ENCODE measurements at places on chromosomes 2 and 18. TPM values are rescaled to one million over a fixed set of nuclear protein-coding genes. Genes with fewer than 3 reads are reported as not detected.

DNA sequence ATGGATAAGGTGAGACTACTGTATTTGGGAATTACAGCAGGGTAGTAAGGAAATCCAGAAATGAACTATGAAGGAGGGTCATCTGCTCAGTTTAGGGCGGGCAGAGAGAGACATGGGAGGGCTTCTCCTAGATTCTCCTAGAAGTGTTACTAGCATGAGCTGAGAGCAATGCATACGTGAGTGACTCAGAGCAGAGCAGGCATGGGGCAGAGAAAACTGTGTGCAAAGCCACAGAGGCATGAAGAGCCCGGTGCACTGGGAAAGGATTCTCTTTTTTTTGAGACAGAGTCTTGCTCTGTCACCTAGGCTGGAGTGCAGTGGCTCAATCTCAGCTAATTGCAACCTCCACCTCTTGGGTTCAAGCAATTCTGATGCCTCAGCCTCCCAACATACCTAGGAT lies 116.2 kb downstream of the SOCS6 start:
- DNase-seq: no peak

- DNase-seq: no peak
Measured at GRCh38 chr18:34828093-34828492, 118.0 kb downstream of the DTNA start.

GRCh38 chr2:138654146-138654545 lies 126.0 kb downstream of the NXPH2 start:
- DNase-seq: no peak

GRCh38 chr2:227876300-227876801 lies 4.9 kb downstream of the DAW1 start:
- DNase-seq: no peak

GRCh38 chr18:71327441-71327840 lies 1038.6 kb downstream of the SOCS6 start:
- DNase-seq: no peak

GRCh38 chr2:230160112-230160660 lies 59.6 kb downstream of the SP110 start:
- DNase-seq: peak; percentile 43

- DNase-seq: no peak
Measured at GRCh38 chr18:58216071-58216481, 172.1 kb downstream of the NEDD4L start.

IL36G gene
- not detected for total RNA-seq

SP5 gene
- total RNA-seq: not detected
